Naive thymus-derived CD8-positive, alpha-beta T cell (primary cell): ENCODE measurements at places on chromosomes 4 and X. TPM values are rescaled to one million over a fixed set of nuclear protein-coding genes. Genes with fewer than 3 reads are reported as not detected.

GRCh38 chr4:102843938-102844337 lies 16.6 kb upstream of the UBE2D3 start:
- no peak for DNase-seq

GRCh38 chr4:122555216-122555615 lies 65.7 kb downstream of the IL21 start:
- DNase-seq, result no peak

GRCh38 chr4:132195176-132195575 lies 953.9 kb upstream of the PCDH10 start:
- no peak for DNase-seq

DNA sequence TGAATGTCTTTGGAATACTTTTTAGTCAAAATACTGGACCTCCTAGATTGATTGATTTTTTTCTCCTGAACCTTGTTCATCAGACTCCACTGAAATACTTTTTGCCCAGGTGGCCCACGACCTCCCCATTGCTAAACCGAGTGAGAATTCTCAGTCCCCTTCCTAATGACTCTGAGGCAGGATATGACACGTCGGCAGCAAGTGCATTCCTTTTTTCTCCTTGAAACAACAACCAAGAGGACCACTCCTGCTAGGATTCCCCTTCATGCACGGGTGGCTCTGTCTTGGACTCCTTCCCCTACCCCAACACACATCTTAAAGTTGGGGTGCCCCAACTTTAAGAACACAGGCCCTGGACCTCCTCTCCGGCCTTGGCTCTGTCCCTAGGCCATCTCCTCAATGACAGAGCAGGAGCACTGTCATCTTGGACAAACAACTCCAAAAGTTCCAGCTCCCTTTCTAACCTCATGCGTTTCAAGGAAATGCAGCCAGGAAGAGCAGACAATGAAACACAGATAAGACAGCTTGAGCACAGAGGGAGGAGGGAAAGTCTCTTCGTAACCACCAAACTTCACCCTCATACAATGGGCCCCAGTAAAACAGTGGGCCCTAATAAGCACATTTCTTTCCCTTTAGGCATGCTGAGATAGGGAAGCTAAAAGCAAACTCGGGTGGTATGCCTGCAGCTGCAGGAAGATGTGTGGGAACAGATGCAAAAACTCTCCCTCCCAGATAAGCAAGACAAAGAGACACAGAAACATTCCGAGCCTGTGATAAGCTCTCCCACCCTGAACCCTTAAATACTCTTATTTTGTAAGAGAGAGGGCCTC lies 33.9 kb downstream of the ZBTB49 start:
- DNase-seq, result no peak

Gene FATE1
- not detected for total RNA-seq

GRCh38 chrX:6666624-6667023 lies 131.7 kb upstream of the VCX3A start:
- DNase-seq, result no peak

DNA sequence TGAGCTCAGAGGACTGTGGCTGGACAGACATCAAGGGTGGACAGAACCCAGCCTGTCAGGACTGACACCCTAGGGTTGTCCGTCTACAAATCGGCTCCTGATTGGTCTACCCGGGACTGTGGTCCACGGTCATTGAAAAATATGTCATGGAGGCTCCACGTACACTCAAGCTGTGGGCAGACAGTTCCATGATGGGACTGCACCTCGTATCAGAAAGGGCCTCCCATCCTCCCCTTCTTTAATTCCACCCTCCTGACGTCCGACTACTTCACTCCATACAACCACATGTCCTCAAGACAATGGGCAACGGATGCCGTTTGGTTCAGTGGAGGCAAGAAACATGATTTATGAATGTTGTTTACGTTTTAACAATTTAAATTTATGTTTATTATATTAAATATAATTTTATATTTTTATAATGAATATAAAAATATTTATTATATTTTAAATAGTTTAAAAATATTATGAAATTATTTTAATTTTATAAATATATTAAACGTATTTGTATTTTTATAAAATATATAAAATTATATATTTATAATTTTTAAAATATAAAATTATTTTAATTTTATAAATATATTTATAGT lies 58.0 kb upstream of the SHOX start:
- no peak for DNase-seq
